Stimulated activated CD8-positive, alpha-beta memory T cell treated with anti-CD3 and anti-CD28 coated beads, Interleukin-2, amount 100 ng/mL, for 1 hour (primary cell): ENCODE measurements at places on chromosomes 7 and 10.

DNA sequence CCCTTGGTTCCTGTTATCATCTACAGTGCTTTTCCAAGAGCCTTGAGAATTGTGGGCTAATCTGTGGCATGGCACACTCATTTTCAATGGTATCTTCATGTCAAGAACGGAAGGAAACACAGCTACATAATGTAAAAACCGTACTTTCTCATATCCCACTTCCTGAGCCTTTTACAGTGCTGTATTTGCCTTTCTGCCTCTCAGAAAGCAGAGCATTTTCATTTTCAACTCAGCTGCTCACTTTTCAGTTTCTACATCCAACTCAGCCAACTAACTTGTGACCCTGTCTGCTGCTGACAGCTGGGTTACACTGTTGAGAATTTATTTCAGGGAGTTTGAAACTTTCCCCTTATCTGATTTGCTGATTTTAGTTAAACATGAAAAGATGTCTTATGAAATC is 875.8 kb upstream of the KCND2 start:
- no peak for DNase-seq

DNA sequence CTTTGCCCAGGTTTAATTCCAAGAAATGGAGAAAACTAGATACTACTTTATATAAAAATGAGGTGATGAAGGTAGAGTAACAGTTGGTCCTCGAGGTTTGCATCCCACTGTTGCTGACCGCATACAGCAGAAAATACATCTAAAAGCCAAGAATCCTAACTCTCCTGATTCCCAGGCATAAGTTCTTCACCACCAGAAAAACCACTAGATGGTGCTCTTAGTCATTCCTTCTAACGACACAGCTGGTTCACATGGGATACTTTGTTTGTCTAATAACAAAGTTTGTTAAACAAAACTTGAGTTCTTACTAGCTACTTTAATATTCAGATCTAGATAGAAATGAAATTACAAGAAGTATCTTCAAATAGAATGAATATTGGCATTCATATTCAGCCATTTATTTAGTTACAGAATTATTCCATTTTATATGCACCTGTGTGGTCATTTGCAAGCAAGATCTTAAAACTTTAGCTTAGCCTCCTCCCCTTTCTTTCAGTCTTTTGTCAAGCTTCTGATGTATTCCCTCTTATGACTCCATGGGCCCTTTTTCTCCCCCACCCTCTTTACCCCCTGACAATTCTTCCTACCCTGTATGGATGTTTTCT is 54.1 kb upstream of the CYP26C1 start:
- no peak for DNase-seq

- DNase-seq = no peak
These were observed 51.1 kb downstream of the DPYSL4 start for GRCh38 chr10:132237871-132238270.

DNA sequence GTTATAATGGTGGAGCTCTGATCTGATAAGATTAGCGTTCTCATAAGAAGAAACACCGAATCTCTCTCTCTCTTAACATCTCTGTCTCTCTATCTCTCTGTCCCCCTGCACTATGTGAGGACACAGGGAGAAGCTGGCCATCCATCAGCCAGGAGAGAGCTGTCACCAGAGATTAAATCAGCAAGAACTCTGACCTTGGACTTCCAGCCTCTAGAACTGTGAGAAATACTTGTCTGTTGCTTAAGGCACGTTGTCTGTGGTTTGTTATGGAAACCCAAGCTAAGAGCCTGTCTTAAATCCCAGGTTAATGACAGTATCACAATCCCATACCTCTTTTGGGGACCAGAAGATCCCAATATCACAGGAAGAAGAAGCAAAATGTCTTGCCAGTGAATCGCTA is 132.0 kb upstream of the AKR1E2 start:
- DNase-seq = no peak

DNA sequence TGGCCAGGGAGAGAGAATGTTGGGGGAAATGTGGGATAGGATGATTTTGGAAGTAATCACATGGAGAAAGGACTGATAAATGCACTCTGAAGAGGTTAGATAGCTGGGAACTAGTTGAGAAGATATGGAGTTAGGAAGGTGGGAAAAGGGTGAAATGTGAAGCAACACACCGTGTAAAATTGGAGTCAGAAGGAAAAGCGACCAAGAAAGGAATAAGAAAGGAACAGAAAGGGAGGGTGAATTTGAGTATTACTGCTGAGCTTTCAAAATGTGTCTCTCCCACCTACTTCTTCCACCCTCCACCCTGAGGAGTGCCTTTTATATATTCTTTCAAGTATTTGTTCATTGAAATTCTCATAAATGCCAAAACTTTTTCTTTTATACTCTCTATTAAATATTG is 171.8 kb downstream of the BMPER start:
- DNase-seq = no peak

GRCh38 chr7:36708767-36709166 is 15.5 kb downstream of the AOAH start:
- no peak for DNase-seq

DNA sequence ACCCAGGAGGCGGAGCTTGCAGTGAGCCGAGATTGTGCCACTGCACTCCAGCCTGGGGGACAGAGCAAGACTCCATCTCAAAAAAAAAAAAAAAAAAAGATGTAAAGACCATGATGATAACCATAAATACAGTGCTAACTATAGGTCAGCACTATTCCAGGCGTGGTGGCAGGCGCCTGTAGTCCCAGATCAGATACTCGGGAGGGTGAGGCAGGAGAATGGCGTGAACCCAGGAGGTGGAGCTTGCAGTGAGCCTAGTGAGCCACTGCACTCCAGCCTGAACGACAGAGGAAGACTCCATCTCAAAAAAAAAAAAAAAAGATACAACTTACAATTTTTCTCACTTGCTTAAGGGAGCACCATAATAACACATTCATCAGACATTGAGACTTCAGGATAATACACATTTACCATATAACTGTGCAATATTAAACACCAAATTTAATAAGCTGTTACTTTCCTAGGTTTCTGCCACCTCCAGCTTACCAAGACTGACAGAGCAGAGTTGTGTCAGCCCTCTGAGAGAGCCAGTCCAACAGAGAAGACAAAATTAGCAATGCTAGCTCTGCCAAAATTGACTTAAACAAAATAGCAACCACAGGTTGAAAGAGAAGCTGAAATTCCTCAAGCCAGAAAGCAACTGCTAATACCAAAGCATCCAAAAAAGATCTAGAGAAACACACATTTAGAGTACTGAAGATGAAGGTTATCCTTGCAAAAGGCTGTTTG is 8.2 kb downstream of the DNA2 start:
- DNase-seq = no peak

DNA sequence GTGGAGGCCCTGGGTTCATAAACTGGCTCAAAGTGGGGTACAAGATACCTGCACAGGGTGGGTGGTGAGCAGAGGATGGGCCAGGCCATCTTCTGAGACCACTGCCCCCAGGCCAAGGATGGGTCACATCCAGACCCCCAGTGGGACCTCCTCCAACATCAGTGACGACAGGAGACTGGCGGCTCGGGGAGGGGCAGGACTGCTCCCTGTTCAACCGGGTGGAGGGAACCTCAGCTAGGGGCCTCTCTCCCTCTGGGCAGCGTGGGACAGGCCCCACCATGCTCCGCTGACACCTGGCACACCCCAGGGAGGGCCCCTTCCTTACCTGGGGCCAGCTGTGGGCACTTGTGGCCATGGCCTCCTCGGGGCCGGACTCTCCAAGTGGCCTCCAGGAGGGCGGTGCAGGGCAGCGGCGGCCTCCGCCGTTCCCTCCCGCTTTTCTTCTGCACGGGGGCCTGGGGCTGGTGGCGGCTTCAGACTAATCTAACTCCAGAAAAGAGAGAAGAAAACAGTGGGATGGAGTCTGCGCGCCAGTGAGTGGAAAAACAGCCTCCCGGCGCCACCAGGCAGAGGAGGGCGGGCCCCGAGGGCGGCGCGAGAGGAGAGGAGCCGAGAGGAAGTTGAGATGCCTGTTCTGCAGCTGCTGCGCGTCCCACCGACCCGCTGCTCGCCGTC is at the start of gene CALHM2:
CALHM2 (minus strand) TSS at position 540 of the 675 bp plus-strand sequence. CDS start 2,429 bp downstream, outside the sequence.
- peak; percentile 38 for DNase-seq

DNA sequence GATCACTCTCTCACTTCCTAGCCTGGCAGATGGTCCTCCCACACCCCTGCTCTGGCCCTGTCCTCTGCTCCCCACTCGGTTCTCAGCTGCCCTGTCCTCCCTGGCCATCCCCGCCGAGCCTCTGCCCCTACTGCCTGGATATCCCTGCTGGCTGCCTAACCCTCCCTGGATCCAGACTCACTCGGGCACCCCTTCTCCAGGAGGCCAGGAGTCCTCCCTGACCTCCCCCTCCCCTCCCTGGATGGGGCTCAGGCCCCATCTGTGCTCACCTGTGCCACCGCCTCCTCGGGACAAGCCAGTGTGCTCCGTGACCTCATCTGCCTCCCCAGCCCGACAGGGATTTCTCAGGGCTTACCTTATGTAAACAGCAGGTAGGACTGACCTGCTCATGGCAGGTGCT is 406.1 kb downstream of the TCERG1L start:
- no peak for DNase-seq

DNA sequence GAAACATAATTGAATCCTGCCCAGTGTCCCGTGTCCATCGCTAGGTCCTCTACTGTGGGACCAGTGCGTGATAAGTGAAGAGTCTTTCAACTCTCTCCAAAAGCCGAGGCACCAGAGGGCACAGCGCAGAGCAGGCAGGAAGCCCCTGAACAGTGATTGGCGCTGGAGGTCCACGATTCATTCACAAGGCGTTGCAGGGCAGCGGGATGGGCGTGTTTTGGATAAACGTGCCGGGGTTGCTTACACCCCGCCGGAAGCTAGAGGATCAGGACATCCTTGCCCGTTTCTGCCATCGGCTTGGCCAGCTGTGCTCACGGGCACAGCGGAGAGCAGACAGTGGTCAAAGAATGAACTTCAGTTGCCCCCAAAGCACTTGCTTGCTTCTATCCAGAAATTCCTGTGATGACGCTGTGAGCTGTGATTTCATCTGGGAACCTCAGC is 86.0 kb upstream of the PFKP start:
- no peak for DNase-seq

- no peak for DNase-seq
These were observed 348.8 kb upstream of the C7orf33 start for GRCh38 chr7:148241700-148242293.
